ENCODE measurements at places on chromosomes 2 and 18.

GRCh38 chr18:10386956-10387355 is 67.5 kb upstream of the APCDD1 start:
- DNase-seq, result no peak

DNA sequence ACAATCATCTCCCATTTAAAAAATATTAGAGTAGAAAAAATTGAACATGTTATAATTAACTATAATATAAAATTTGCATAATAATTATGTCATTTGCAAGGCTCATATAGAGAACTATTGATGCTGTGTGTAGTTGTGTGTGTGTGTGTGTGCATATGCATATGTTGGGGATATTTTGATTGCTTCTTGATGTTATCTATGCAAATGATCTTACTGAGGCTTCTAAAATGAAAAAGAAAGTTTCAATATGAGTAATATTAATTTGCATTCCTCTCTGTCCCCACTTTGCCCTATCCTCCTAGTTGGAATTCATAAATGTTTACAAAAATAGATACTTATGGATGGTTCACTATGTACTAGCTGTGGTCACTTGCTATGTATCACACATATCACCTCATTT is 523.3 kb downstream of the TRIB2 start:
- DNase-seq, result no peak

GRCh38 chr2:118696786-118697465 is 150.5 kb downstream of the EN1 start:
- no peak for DNase-seq

- DNase-seq, result no peak
Measured at GRCh38 chr2:225454412-225454811, 54.9 kb downstream of the NYAP2 start.
